ENCODE measurements at places on chromosomes 5 and 9.

GRCh38 chr5:74640954-74641734, 616 bp upstream of the ENC1 start:
- DNase-seq = peak; percentile 70

DNA sequence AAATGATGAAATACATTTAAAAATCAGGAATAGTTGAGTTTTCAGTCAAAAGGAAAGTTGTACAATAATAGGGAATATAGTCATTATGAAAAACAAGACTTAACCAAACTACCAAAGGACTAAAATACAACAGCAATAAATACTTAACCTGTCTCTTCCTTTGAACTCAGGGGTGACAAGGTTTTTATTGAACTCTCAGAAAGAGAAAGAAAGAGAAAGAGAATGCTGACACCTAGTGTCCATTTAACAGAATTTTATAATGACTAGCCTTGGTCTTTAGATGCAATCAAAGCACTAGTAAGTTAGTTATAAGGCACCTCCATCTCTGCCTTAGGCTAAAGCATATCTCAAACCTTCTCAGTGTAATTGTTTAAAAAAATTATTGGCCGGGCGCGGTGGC, 47.5 kb downstream of the UIMC1 start:
- DNase-seq = peak; percentile 71

DNA sequence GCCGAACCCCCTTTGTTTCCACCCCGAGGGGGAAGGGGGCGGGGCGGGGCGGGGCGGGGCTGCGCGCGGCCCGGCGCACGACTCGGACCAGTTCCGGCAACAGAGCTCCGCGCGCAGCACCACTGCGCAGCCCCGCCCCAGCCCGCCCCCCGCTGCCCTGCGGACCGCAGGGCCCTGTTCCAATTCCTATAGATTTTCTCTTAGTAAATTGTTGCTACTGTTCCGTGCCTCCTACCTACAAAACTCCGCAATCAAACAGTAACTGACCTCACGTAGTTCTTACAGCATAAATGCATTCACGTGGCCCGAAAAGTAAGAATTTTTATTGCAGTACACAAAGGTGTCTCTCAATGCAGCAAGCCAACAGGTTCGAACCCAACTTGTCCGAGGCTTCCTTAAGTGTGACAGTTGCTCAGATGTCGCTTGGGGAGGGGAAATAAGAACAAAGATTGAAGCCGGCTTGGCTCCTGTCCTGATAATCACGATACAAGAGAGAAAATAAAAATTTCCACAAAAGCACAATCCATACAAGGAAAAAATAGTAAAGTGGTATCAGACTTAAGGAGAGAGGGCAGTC, 1.2 kb upstream of the RNF38 start:
- peak; percentile 64 for DNase-seq

DNA sequence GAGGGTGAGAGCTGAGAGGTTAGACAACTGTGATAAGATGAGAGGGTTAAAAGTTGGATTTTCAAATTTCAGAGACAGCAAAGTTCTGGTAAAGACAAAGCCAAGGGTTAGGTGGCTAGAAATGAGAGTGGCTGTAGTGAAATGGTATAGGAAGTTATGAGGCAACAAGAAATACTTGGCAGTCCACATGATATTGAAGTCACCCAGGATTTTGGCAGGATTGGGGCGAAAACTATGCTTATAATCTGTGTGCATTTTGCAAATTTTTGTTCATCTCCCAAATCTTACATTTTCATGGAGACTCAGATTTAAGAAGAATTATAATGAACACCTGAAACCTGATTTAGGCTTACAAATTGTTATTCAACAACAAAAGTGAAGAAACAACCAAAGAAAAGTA, 35.6 kb downstream of the C9 start:
- DNase-seq = no peak

GRCh38 chr9:132663117-132663516, 6.7 kb downstream of the DDX31 start:
- no peak for DNase-seq

DNA sequence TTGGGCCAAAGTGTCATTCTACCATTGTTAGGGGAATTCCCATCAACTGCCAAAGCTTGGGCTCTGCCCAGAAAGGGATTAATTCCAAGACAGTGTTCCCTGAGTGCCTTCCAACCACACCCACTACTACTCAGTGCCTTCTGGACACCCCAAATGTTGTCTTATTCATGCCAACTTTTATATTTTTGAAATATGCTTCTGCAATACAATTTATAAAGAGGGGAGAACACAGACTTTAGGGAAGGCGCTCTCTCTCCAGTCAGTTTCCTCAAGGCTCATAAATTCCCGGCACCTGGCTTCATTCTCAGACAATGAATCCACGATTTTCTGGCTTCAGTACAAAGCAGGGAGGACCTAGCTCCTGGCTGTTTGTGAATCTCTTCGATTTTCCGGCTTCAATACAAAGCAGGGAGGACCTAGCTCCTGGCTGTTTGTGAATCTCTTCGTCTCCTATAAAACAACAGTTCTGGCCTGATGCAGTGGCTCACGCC, 120.1 kb upstream of the MYO10 start:
- DNase-seq = no peak

- DNase-seq = no peak
Observed at GRCh38 chr5:16736158-16736995, 119.6 kb upstream of the RETREG1 start.

GRCh38 chr9:36306471-36307306, 48.4 kb upstream of the GNE start:
- DNase-seq = no peak

DNA sequence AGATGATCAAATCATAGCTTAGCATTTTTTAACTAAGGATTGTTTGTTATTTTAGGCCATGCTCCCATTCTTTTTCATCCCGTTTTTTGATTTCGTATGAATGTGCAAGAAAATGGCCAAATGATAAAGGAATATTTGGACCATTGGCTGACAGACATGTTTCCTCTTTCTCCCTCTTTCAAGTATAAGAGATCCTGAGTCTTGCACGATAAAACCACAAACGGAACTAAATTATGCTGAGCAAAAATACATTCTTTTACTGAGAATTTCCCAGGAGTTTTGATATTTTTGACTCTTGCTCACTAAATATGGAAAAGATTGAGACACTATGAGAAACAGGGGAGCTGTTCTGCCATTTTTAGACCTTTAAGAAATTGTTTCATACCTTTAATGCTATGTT, 90.4 kb upstream of the KLF9 start:
- DNase-seq = peak; percentile 40

DNA sequence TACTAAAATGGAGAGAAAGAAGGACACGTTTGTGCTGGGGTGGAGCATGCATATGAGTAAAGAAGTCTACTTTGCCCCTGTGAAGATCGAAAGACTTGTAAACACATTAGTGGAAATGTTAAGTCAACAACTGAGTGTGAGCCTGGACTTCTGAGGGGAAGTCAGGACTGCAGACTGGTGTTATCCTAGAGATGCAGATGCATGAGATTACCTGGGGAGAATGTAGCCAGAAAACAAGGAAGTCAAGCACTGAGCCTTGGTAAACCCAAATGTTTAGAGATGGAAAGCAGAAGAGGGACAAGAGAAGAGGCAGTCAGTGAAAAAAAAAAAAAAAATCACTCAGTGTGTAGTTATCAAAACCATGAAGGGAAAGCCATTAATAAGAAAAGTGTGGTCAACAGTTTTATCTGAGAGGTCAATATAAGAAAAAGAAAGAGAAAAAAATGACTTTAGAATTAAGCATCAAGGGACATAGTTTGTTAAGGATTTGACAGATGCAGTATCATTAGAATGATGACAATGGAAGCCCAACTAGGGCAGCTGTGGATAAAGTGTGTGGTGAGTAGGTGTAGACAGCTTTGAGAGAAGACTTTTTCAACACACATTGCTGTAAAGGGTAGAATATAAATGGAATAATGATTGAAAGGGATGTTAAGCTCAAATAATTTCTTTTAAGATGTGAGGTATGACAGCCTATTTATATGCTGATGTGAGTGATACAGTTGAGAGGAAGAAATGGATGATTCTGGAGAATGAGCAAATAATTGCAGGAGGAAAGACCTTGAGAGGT, 22.2 kb downstream of the JAKMIP2 start:
- no peak for DNase-seq

GRCh38 chr9:81052846-81053245, 636.5 kb downstream of the TLE1 start:
- DNase-seq = peak; percentile 7

- no peak for DNase-seq
Observed at GRCh38 chr5:124059200-124059599, 547.2 kb downstream of the CSNK1G3 start.
